ENCODE measurements at places on chromosomes 1 and 21.

- DNase-seq: no peak
Measured at GRCh38 chr1:221865808-221866207, 123.9 kb upstream of the DUSP10 start.

GRCh38 chr21:44534688-44535087 is 5.3 kb downstream of the KRTAP10-1 start:
- peak; percentile 24 for DNase-seq

GRCh38 chr1:212973899-212974298 is 23.6 kb downstream of the VASH2 start:
- peak; percentile 17 for DNase-seq

GRCh38 chr1:43466403-43466802 is 12.7 kb upstream of the HYI start:
- DNase-seq: no peak

DNA sequence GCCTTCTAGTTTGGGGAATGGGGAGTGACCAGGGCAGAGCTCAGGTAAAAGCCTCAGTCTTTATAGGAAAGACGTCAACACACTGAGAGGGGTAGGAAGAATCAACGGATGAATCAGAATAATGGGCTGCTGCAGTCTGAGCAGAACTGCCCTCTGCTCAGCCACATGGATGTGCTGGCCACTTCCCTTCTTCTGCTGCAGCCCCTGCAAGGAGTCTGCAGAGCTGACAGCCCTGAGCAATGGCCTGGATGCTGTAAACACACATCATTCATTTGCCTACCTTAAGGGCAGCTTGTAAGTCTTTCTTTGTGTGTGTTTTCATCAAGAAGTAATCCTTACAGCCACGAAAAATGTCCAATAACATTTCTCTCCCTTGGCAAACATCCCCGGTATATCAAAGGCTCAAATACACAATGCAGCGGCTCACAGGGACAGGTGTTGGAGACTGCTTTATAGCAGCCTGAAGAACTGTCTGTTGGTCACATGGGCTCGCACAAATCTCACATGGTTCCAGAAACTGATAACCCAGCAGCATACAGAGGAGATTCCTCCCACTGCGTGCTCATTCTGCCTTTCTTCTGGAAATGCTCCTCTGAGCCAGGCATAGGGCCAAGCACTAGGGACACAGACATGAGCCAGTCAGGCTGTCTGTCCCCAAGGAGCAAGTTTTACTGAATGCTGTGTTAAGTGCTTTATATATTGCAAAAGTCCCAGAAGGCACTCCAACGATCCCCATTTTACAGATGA is 110.1 kb downstream of the HMGB4 start:
- DNase-seq: no peak

- no peak for DNase-seq
Measured at GRCh38 chr1:98556521-98557158, 104.9 kb upstream of the SNX7 start.

GRCh38 chr1:180791806-180792205 is 120.9 kb upstream of the KIAA1614 start:
- DNase-seq: no peak

DNA sequence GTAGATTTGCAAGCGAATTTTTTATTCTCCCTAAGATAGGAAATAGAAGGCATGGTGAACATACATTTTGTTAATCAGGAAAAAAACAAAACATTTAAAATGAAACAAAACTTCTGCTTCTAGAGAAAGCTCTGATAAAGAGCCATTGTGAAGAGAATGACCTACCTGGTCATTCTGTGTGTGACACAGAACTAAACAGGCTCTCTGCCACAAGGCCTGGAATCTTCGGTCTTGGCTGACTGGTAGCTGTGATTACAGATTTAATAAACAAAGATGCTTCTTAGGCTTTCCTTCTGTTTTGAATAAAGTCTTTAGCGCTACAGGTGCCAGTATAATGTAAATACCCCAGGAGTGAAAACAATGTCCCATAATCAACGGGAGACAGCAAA is 22.1 kb downstream of the SLC35D1 start:
- no peak for DNase-seq

- DNase-seq: no peak
Measured at GRCh38 chr1:38558055-38558454, 301.5 kb downstream of the RRAGC start.

GRCh38 chr1:154400381-154400801 is 4.8 kb upstream of the IL6R start:
- DNase-seq: peak; percentile 2

DNA sequence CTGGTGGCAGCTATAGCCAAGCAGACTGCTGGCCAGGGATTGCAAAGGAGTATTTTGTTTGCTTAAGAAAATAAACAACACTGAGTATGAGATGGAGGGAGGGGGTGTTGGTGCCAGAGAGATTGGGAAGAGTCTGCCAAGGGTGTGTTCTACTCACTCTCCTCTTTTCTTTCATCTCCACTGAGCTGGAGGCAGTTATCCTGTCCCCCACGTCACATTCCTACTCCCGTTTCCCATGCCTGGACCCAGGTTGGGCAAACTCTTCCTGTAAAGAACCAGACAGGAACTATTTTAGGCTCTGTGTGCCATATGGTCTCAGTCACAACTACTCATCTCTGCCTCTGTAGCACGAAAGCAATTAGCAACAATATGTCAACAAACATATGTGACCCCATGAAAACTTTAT is 1.4 kb upstream of the IL24 start:
- no peak for DNase-seq

DNA sequence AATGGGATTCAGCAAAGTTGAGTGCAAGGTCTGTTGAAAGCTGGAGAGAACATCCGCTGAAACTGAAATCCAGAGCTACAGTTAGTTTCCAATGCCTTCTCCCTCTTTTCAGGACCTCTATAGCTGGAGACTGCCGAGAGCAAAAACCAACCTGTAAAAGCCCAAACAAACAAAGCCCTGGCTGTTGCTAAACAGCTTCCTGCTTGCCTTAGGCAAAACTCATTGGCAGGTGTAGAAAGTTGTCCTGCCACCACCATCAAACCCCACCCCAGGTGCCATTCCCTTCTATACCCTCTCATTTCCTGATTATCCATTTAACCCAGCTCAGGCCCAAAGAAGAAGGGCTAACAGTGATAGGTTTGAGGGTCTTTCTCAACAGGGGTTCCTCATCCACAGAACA is 24.7 kb downstream of the SCYL3 start:
- DNase-seq: no peak

GRCh38 chr1:227901906-227902640 is 45.7 kb downstream of the WNT9A start:
- DNase-seq: peak; percentile 45

DNA sequence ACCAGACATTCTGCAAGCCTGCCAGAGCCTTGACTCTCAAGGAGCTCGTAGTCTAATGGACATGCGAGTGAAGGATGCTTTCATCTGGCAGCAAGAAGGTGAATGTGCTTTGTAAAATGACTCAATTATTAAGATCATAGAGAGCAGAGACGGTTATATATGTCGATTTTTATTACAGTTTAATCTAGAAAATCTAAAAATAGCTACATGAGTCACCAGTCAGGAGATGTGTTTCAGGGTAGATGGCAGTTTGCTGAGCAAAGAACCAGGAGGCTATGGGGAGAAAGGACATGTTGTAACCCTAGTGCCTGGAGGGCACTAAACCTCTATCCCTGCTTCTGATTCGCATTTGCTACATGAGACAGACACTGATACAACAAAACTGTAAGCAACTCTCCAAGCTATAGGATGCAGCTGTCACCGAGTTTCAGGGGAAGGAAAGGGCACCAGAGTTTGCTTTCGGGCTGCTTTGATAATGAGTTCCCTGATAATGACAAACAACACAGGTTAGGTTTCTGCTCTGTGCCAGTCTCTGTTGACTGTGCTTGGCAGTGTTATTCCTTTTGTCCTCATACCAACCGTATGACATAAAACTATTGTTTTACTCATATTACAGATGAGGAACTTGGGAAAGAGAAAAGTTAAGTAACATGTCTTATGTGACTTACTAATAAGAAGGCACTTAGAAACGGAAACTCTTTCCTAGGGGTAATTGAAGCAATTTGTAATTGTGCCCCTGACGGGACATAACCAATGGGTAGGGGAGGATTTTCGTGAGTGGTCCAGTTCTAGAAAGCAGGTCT is 43.2 kb downstream of the C1orf198 start:
- DNase-seq: no peak

DNA sequence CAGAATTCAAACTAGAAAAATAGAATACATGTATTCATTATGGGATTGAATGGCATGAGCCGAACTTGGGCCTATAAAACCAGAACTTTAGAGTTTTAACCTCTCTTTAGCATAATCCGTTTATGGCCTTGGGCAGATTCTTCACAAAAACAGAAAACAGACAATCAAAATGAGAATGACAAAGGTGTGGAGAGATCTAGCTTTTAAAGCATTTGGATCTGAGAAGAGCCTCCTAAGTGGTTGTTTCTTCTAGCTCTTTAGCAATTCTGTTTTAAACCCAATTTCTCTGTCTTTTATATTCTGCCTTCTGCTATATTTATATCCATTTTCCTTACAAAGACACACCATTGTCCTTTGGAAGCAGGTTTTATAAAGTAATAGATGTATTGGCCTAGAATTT is 160.2 kb downstream of the RPS6KC1 start:
- DNase-seq: no peak

DNA sequence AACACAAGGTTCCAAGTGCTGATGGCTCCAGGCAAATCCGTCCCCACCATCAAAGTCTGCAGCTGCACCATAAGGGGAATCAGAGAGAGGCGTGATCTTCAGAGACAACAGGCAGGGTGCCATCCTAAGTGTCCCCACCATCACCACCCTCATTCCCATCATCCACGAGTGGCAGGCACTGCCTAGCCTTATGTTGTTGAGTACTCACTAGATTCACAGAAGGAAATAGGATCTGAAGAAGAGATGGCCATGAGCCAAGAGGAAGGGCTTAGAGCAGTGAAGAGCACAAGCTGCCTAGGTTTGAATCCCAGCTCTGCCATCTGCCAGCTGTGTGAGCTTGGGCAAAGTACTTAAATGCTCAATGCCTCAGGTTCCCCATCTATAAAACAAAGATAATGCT is 207.3 kb upstream of the CSF3R start:
- no peak for DNase-seq

Data from sigmoid colon (tissue), 7 donors.